GM12891 (cell line): ENCODE measurements at places on chromosomes 7 and 10.

GRCh38 chr7:101558742-101559325, 70.3 kb downstream of the MYL10 start:
- no peak for DNase-seq

DNA sequence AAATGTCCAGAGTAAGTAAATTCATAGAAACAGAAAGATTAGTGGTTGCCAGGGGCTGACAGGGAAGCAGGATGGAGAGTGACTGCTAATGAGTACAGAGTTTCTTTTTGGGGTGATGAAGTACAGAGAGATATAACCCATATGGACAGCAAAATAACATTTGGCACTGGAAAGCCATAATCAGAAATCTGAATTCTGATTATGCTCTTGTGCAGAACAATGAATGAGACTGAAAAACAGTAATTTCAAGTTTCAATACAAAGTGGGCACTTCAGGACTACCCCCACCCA, 4.5 kb downstream of the RHEB start:
- no peak for DNase-seq

- DNase-seq, result no peak
Observed at GRCh38 chr7:6160191-6160623, 112.2 kb downstream of the CYTH3 start.

DNA sequence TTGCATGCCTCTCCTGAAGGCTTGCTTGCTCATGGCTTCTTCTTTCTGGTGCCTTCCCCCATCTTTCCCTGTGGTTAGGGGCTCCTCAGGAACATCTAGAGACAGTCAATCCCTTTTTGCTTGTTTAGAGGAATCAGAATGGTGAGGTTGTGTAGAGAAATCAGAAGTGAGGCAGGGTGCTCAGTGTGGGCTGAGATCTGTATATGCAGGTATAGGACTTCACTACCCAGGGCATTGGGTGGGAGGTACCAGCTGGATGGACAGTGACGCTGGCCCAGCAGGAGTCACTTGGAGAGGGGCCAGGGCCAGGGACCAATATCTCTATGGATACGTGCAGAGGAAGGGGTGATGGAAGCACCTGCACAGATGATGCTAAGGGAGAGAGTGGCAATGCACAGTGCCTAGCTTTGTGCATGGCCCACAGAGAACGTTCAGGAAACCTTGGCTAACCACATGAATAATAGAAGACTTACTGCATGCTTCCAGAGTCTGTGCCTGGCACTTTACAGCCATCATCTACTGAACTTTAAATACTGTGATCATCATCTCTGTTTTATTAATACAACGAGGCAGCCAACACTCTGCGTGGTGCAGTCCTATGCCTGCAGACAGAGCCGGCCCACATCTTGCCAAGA, 255.2 kb downstream of the ABCA13 start:
- DNase-seq, result no peak

DNA sequence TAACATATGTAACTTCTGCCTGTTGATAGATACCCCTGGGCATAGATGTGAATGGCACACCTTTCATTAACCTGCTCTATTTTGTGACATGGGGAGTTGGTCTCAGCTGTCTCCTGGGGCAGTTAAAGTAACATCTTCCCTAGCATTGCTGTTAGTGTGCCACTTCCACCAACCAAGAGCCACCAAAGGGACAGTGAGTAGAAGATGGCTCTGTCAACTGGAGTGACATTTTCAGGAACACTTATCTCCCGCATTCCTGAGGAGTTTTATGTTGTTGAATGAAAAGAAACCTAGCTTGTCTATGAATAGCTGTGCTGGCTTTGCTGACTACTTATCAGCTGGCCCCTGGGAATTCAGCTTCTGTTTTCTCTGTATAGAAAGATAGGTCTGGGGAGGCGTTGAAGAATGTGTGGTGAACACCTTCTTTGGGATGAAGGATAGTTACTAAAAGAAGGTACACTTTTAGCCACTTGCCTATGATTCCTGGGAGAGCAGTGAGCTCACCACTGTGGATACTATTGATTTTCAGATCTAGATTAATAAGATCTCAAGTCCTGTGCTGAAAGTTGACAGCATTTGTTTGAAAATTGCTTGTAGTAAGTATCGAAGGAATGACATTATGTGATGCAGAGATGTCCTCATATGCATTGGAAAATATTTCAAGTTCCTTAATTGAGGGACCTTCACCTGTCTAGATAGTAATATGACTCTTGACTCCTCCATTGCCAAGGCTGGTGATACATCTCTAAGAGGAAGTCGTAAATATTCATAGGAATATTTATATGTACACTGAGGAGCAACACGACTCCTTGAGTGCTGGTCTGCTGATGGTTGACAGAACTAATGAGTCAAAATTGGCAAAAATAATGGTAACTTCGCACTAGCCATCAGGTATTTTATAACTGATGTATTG, 7.6 kb downstream of the STARD3NL start:
- DNase-seq, result no peak

- no peak for DNase-seq
Observed at GRCh38 chr10:88555190-88555908, 27.8 kb downstream of the RNLS start.
